CD4-positive, alpha-beta T cell treated with Interleukin-17A for 4 hours (primary cell): ENCODE measurements at places on chromosomes 12 and 14.

GRCh38 chr12:28027947-28028724 is 55.6 kb upstream of the PTHLH start:
- DNase-seq = no peak

DNA sequence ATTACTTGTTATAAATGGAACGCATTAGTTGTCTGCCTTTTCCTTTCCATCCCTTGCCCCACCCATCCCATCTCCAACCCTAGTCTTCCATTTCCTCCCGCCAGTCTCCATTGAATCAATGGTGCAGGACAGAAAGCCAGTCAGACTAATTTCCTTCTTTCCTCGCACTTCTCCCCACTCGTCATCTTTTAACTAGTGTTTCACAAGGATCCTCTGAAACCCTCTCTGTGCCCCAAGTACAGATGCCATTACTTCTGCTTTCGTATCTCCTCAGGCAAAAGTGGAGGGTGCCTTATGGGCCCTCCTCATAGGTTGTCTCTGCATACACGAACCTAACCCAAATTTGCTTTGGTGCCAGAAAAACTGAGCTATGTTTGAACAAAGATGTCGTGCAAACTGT is 4.2 kb downstream of the DAZAP2 start:
- DNase-seq = no peak

DNA sequence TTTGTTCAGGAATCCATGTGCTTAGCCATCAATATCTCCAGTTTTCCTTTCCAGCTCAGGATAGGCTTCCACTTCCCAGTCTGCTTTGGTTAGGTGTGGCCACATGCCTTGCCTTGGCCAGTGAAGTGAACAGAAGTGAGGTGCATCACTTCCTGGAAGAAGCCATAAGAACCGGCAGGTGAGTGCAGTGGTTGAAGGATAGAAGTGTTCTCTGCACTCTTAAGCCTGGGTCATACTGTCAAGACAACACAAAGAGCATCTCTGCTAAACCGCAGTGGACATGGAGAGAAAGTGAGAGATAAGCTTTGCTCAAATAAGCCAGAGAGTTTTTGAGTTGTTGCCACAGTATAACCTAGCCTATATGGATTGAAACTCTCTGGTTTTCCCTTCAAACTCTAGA is 11.4 kb downstream of the GNG2 start:
- no peak for DNase-seq

- no peak for DNase-seq
Observed at GRCh38 chr14:81784084-81784483, 250.4 kb upstream of the SEL1L start.

DNA sequence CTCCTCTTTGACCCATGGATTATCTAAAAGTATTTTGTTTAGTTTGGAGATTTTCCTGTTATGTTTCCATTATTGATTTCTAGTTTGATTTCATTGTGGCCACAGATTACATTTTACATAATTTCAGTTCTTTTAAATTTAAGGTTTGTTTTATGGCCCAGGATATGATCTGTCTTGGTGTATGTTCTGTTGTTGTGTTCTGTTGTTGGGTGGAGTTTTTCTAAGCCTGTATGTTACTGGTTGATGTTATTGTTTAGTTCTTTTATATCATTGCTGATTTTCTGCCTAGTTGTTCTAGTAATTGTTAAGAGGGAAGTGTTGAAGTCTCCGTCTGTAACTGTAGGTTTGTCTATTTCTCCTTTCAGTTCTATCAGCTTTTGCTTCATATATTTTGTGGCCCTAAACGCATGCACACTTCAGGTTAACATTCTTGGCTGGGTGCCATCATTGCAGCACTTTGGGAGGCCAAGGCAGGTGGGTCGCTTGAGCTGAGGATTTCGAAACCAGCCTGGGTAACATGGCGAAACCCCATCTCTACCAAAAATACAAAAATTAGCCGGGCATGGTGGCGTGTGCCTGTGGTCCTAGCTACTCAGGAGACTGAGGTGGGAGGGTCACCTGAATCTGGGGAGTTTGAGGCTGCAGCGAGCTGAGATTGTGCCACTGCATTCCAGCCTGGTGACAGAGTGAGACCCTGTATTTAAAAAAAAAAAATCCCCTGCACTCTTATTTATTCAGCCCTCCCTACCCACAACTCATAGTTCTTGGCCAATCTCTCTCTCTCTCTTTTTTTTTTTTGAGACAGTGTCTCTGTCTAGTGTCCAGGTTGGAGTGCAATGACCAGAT is 28.1 kb upstream of the CFL2 start:
- DNase-seq = no peak

DNA sequence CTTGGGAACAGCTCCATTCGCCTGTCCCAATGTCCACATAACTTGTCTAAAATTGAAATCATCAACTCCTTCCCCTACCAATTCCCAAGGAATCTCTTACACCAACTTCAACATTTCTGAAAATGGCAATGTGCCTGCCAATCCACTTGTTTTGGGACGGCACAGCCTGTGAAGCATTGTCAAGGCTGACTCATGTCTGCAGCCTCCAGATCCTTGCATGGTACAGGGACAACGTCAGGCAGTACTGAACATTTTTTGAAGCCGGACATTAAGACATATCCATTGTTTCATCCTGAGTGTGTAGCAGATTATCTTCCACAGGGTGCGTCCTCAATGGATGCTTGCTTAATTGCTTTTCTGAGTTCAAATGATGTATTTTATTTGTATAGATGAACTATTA is 794.1 kb downstream of the BCL11B start:
- no peak for DNase-seq

GRCh38 chr14:31965071-31965734 is 111.9 kb upstream of the ARHGAP5 start:
- DNase-seq = no peak

GRCh38 chr12:30725739-30726138 is 29.0 kb downstream of the CAPRIN2 start:
- no peak for DNase-seq

GRCh38 chr12:4272424-4273272 is 914 bp upstream of the CCND2 start:
- DNase-seq = peak; percentile 63

DNA sequence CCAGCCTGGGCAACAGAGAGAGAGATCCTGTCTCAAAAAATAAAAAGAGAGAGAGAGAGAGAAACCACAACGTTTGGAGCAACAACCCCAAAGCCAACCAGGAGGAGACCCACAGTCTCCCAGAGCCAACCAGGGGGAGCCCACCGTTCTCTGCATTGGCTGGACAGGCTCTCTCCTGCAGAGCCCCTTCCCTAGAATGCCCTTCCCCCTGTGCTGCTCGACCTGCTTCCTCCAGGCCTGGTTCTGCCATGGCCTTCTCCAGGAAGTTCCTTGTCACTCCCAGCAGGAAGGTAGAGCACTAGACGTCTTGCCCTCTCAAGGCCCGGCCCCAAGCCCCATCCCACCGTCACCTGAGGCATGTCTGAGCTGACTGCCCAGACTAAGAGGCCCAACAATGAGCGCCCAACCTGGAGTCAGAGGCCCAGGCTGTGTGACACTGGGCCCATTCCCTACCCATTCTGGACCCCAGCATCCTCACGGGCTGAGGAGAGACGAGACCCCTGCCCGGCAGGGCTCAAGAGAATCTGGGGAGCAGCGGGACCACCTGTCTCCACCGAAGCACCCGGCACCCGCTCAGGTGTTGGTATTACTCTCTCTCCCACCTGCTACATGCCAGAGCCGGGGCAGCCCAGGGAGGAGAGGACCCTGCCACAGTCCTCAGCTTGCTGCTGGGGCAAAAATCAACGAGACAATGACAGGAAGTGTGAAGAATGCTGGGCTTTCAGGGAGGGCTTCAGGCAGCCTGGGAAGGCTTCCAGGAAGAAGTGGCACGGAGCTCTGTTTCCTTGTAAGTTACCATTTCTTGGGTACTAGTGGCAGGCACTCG is 61.2 kb downstream of the DIO3 start:
- no peak for DNase-seq

GRCh38 chr12:14072987-14073386 is 91.6 kb upstream of the GRIN2B start:
- DNase-seq = no peak

GRCh38 chr12:53414756-53415417 is 8.8 kb upstream of the AMHR2 start:
- DNase-seq = no peak

DNA sequence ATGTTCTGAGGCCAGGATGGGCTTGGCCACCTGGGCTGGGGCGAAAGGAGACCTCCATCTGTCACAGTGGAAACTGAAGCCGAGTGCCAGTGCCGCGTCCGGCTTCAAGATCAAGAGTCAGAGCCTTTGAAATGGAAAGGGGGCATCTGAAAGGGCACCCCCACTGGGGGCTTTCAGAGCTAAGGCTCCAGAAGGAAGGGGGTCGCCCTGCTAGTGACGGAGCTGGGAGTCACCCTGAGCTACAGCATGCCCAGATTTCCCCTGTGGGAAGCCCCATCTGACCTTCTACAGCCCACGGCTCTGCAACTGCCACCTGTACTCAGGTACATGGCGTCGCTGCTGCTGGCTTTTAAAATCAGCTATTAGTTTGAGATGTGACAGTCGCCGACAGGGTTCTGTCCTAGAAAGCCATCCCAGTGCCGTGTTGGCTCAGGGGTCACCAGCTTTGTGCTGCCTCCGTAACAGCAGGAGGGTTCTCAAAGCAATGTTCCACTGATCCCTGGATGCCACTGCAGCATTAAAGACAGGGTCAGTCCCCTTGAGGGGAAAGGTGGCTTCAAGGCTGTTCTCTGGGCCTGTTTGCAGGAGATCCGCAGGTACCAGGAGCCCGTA is 31.5 kb downstream of the CCNK start:
- DNase-seq = no peak

GRCh38 chr14:22872033-22872832 is 693 bp downstream of the LRP10 start:
- DNase-seq = peak; percentile 82

DNA sequence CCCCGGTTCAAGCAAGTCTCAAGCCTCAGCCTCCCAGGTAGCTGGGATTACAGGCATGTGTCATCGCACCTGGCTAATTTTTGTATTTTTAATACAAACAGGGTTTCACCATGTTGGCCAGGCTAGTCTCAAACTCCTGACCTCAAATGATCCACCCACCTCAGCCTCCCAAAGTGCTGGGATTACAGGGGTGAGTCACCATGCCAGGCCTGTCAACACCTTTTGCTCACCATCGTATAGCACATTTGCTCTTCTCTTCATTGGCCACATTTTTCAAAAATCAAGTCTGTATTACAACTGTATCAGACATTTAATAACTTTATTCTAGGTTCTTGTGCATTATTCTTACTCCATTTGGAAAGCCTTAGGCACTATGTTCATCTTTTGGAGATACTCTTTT is 50.3 kb downstream of the BCAT1 start:
- no peak for DNase-seq

GRCh38 chr14:21089271-21089670 is 9.2 kb downstream of the ZNF219 start:
- DNase-seq = no peak

DNA sequence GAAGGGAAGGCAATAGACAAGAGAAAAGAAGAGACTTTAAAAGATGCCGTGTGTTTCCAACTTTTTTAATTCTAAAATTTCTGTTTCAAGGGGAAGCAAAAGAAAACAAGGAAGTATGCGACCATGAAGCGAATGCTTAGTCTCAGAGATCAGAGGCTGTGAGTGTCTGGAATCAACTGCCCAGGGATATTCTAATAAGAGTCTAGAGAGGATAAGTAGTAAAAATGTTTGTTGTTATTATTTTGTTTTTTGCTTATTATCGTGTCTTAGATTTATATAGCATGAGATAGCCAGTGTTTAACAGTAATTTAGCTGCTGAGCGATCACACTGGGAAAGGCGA is 421 bp downstream of the FCF1 start:
- no peak for DNase-seq

DNA sequence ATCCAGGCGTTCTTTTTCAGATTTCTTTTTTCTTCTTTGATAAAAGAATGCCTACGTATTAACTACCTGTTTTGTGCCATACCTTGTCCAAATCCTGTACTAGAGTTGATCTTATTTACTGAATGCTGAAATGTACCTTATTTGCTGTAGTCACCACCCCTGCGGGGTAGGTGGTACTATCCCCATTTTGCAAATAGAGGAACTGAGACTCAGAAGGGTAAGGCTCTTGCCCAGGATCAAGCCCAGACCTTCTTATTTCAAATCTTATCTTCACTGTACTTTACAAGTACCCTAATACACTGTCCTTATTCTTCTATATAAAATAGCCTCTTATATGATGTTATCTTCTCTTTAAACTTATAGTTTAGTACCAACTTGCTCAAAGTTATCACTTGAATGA is 206.5 kb downstream of the SLC41A2 start:
- no peak for DNase-seq
